ENCODE measurements at places on chromosomes 5 and 9.

DNA sequence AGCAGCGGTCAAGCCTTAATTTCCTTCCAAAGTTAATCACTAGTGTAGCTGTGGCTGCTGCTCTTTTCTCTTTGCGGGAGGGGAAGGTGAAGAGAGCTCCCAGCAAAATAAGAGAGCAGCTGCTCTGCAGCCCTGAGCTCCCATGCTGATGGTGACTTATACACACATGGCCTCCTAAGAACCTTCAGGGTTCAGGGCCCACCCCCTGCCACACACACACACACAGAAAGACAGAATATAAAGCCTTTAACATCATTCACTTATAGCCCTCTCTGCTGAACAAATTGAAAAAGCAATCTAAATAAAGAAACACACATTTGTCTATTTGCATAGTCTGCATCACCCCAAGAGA lies 43.6 kb downstream of the GAS1 start:
- no peak for DNase-seq

DNA sequence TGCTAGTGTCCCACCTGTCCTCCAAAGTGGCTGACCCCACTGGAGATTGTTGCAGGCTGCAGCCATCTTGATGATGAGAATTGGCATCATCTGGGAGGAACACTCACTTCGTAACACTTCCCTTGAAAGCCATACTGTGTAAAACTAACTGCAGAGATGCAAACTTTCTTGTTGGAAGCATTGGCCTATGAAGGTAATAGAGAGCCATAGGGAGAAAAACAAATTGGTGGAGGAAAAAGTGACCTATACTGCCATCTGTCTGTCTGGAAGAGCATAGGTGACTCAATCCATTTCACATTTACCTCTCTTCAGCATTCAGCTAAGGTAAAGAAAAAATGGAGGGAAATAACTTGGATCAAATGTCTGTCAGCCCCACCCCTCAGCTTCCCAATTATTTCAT lies 473.4 kb downstream of the NTRK2 start:
- DNase-seq, result peak; percentile 48

- DNase-seq, result no peak
Observed at GRCh38 chr9:119559056-119559455, 189.8 kb upstream of the BRINP1 start.

DNA sequence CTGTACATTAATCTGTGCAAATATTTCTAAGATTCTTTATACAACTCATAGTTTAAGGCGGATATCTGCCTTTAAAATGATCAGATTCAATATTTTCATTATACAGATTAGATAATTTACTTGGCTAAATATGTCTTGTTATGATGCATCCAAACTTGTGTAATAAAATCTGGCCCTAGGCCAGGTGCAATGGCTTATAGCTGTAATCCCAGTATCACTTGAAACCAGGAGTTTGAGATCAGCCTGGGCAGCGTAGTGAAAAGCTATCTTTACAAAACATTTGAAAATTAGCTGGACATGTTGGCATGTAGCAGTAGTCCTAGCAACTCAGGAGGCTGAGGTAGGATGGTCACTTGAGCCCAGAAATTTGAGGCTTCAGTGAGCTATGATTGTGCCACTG lies 2002.2 kb upstream of the ACO1 start:
- no peak for DNase-seq

DNA sequence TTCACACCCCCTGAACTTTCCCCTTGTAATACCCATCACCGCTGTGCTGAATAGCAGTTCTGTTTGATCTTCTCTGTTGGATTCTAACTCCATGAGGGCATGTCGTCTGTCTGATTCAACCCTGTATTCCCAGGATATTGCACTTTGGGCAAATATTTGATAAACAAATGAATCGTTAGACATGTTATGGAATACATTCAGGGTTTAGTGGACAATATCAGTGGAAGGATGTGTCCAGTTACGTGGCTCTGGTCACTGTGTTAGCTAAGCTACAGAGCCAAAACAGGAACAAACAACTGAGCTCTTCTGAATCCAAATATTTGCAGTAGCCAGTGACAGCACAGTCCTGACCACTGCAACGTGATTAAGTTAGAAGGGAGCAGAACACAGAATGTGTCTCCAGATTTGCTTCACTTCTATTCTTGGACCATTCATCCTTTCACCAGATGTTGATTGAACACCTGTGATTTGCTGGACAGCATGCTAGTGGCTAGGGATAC lies 13.2 kb downstream of the ANGPTL2 start:
- DNase-seq, result no peak

DNA sequence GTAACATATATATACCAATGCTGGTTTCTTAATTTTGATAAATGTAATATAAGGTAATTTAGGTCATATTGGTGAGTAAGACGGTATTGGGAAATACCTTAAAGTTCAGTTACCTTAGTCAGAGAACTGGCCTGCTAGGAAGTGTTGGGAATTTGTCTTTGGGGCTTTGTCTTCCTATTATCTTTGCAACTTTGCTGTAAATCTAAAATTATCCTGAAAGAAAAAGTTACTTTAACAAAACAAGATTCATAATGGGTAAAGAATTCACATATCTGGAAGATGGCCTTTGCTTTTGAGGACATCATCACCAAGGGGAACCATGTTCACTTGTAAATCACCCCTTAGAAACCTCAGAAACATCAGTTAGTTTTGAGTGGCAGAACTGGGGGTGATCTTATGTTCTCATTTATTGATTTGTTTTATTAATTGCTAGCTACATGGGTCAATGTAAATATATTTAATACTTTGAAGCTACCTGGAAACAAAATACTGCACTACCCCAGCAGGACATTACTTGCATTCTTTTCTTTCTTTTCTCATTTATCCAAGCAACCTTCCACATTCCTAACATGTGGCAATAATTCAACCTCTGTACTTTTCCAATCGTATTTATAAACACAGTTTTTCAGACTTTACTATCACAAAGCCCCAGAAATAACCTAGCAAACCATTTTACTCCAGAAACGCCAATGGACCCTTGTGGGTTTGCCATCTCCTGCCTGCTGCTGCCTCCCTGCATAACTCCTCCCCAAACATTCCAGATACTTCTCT lies 41.4 kb downstream of the GLIS3 start:
- no peak for DNase-seq

DNA sequence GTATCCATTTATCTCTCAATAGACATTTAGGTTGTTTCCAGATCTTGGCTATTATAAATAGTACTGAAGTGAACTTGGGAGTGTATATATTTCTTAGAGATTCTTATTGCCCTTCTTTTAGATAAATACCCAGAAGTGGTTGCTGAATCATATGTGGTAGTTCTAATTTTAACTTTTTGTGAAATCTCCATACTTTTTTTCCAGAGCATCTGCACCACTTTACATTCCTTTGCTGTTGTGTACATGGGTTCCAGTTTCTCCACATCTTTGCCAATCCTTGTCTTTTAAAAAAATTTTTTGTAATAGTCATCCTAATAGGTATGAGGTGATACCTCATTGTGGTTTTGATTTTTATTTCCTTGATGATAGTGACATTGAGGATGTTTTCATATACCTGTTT lies 303.7 kb downstream of the CCDC171 start:
- no peak for DNase-seq

- DNase-seq, result no peak
Observed at GRCh38 chr9:112050544-112051475, 124.3 kb downstream of the SUSD1 start.

DNA sequence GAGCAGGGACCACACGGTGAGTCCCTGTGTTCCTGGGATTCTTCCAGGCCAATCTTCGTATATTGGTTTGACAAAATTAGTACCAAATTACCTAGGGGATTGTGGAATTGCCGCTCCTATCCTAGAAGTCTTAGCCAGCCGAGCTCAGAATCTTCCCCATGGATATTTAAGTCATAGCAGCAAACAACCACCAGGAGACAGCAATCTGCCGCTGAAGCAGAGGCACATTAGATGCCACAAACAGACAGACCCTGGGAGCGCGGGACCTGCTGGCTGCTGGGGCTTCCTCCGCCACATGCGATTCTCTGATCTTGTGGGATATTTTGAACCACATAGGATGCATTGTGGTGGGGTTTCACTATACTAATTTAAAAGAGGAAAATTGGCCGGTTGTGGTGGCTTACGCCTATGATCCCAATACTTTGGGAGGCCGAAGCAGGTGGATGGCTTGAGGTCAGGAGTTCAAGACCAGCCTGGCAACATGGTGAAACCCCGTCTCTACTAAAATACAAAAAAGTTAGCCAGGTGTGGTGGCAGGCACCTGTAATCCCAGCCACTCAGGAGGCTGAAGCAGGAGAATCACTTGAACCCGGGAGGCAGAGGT lies 31.7 kb upstream of the ZBTB43 start:
- no peak for DNase-seq

GRCh38 chr5:80059354-80059980 lies 24.3 kb downstream of the THBS4 start:
- DNase-seq, result no peak

- peak; percentile 55 for DNase-seq
Observed at GRCh38 chr5:78829811-78830527, 155.1 kb downstream of the ARSB start.

- DNase-seq, result peak; percentile 77
Observed at GRCh38 chr5:168766426-168766700, 187.2 kb upstream of the PANK3 start.

DNA sequence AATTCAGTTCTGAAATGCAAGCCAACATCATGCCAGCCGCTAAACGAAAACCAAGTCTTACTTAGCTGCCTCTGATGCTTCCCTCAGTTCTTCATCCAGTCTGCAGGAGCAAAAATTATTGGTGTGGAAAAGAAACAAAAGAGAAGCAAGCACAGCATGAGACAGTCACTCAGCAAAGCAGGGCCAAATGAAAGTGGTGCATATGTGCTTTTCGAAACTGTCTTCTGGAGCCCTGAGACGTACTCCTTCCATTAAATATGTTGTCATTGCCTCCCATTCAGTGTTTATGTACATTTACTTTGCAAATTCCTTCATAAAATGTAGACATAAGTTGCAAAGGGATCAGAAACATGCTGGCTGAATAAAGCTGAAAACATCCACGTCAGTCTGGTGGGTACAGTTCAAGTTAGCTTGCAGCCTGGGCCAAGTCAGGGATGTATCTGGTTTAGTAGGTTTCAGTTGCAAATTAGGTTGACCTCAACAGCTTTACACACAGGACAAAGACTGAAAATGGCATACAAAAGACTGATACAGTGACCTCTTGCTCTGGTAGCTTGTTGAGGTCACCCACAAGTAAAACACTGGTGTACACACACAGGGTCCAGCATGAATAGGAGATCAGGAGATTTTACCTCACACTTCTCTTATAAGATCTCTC lies 139.7 kb upstream of the PCA3 start:
- no peak for DNase-seq

- DNase-seq, result no peak
Observed at GRCh38 chr5:129717751-129718310, 30.1 kb upstream of the MINAR2 start.

- no peak for DNase-seq
Observed at GRCh38 chr9:93658184-93658925, 82.0 kb downstream of the PHF2 start.

DNA sequence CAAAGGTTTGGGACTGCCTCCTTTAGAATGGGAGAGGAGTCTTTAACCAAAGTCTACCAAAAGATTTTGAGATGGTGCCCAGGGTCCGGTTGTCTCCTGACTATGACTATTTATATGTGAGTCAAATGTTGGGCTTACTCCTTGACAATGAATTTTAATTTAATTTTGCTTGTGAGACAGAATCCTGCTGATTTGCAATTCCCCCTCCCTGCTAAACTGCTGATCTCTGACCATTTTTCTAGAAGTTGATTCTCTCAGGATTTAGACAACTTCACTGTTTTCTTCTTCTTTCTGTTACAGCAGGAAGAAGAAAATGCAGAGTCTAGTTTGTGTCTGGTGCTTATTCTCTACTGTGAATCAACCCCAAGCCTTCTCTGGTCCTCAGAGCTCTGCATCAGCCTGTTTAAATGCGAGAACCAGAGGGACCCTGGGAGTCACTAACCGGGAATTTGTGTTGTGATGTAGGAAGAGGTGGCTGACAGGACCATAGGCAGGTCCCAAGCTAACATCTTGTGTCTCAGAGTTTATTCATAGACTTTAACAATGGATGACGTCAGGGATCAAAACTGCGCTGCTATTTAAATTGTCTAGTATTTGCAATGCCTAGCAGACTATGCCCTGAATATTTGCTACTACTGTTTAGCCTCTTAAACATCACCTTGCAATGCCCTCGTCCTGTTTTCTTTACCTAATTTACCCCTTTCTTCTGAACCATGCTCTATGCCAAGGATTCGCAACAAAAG lies 124.0 kb upstream of the TAF11L2 start:
- no peak for DNase-seq

DNA sequence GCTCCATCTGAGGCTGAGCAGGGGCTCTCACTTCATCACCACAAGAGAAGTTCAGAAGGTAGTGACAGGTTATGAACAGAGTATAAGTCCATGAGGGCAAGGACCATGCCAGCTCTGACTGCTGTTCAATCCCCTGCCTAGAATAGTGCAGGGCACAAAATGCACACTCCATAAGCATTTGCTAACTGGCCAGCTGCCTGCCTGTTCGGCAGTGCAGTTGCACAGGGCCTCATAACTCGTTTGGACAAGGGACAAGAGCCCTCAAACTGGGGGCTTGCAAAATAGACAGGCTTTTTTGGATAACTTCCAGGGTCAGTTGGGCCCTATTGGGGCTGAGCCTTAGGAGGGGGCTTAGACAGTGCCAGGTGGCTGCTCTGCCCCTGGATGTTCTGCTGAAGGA lies 21.1 kb downstream of the SPARC start:
- no peak for DNase-seq

DNA sequence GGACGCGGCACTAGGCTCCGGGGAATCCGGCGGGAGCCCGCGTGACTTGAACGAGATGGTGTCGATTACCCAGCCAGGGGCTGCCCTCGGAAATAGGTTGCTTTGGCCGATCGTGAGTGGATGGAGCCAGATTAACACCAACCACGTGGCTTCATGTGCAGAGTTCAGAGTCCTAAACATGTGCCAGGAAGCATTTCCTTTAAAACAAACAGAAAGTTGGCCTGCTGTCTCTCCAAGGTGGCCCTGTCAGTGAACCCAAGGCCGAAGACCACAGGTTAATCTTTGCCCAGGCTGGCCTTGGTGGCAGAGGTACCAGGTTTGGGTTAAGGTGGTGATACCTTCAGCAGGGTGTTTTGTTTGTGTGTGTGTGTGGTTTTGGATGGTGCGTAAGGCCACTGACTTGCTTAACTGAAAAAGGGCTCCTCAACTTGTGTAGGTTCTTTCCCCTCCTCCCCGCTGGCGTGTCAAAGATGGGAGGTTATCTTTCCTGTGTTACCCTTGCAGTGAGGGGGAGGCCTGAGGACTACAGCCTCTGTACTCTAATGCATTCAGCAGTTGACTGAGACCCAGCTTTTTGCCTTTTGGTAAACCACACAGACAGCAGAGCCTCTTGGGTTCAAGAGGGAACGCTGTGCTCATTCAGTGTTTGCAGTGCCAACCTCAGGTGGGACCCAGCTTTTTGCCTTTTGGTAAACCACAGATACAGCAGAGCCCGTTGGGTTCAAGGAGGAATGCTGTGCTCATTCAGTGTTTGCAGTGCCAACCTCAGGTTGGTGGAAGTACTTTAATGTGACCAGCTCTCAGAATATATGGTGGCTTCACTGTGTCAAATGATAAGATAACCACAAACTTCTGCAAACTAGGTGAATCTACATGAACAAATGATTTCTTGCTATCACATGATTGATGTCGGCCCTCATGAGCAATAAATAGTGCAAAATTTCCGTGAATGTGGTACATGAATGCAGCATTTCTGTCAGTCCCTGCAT lies 1.4 kb downstream of the IQGAP2 start:
- DNase-seq, result no peak
